ENCODE measurements at places on chromosomes 2 and 18. TPM values are rescaled to one million over a fixed set of nuclear protein-coding genes. Genes with fewer than 3 reads are reported as not detected.

DNA sequence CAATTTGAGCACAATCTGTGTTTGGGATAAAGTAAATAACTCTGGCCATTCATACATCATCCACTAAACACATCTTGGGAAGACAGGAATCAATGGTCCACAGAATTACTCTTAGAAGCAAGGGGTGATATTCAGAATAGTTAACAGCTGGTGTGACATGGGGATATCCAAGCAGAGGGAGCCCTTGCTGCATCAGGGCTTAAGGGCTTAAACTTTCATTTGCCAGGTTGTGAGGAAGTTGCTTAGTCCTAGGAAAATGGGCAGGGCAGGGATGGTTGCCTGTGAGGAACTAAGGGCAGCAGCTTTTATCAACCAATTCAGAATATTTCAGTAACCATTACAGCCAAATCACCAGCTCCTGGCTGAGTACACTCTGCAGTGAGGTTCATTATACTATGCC lies 2.0 kb upstream of the ITGA6 start:
- H3K27me3 ChIP-seq = no peaks in the 10 kb centered on the region
- no peak for DNase-seq
- H3K4me3 ChIP-seq = no peak overlapping the region

The PRPF40A gene
- 127 TPM for total RNA-seq

GRCh38 chr2:144133936-144134665 lies 385.8 kb downstream of the ZEB2 start:
- H3K27ac ChIP-seq = no peak overlapping the region
- no peaks in the 10 kb centered on the region for H3K36me3 ChIP-seq
- no peaks in the 10 kb centered on the region for H3K27me3 ChIP-seq
- H3K4me1 ChIP-seq = peaks cover 23% of the 10 kb centered on the region
- H3K4me3 ChIP-seq = no peak overlapping the region

The GDF7 gene
- total RNA-seq = 0.07 TPM

- no peak for DNase-seq
- H3K27ac ChIP-seq = no peak overlapping the region
- no peak overlapping the region for H3K4me3 ChIP-seq
- peaks cover 41% of the 10 kb centered on the region for H3K27me3 ChIP-seq
Observed at GRCh38 chr18:37524498-37525261, 40.9 kb downstream of the CELF4 start.

The C1QL2 gene
- not detected for total RNA-seq

The TMEM182 gene
- 6.8 TPM for total RNA-seq

DNA sequence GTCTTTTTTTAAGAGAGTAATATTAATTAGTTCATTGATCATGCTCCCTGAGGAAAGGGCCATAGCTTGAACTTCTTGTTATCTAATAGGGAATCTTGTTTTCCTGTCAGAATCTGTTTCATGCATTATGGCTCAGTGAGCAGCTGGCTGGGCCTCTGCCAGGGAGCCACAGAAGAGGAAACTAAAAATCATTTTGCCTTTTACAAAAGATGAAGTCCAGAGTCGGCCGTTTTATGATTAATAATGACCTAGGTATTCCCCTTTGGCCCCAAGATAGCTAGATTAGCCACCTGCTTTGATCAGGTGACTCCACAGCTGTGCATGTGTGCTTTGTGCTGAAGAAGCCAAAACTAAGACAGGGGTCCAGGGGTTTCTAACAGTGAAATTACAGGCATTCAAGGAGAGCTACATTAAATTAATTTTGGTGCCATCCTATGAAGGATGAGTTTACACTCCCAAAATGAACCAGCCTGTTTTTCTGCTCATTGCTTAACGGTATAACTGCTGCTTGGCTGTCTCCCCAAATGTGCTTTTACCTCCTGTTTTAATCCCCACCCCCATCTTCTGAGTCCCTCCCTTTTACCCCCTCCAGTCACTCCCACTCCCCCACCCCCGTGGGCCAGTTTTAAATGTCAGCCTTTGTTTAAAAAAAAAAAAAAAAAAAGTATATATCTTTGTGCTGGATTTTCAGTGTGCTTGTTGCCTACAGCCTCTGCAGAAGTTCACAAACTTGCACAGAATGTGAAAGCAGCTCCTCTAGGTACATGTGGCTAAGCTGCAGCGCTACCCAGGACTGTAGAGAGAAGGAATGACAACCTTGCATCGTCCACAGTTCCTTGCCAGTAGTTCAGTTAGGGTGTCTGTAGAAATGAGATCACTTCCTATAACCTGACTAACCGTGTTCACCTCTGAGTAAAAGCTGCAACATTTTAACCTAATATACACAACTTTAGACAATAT lies 93.1 kb downstream of the CABLES1 start:
- peaks cover 83% of the 10 kb centered on the region for H3K4me1 ChIP-seq
- peak; percentile 45 for DNase-seq
- H3K4me3 ChIP-seq = peak overlapping the region; percentile 73
- H3K36me3 ChIP-seq = peaks cover 20% of the 10 kb centered on the region
- no peaks in the 10 kb centered on the region for H3K27me3 ChIP-seq

GRCh38 chr2:174666845-174667244 lies 69.2 kb upstream of the WIPF1 start:
- H3K4me1 ChIP-seq = peaks cover 43% of the 10 kb centered on the region
- H3K36me3 ChIP-seq = peaks cover 1% of the 10 kb centered on the region
- H3K27ac ChIP-seq = no peak overlapping the region
- H3K27me3 ChIP-seq = no peaks in the 10 kb centered on the region

DNA sequence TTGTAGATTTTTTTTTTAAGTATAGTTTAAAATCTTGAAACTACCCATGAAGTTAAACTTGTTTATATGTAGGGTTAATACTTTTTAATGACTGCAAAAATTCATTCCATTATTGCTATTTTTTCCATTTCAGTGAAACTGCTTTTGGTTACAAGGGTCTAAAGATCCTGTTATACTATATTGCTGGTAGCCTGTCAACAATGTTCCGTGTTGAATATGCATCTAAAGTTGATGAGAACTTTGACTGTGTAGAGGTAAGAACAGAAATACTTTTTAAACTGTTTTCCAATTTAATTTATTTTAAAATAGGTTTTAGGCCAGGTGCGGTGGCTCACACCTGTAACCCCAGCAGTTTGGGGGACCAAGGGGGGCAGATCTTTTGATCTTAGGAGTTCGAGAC lies 30.5 kb downstream of the HAT1 start:
- H3K4me1 ChIP-seq = peaks cover 14% of the 10 kb centered on the region
- H3K27ac ChIP-seq = no peak overlapping the region
- no peak for DNase-seq
- peaks cover 10% of the 10 kb centered on the region for H3K36me3 ChIP-seq
- H3K4me3 ChIP-seq = no peak overlapping the region

DNA sequence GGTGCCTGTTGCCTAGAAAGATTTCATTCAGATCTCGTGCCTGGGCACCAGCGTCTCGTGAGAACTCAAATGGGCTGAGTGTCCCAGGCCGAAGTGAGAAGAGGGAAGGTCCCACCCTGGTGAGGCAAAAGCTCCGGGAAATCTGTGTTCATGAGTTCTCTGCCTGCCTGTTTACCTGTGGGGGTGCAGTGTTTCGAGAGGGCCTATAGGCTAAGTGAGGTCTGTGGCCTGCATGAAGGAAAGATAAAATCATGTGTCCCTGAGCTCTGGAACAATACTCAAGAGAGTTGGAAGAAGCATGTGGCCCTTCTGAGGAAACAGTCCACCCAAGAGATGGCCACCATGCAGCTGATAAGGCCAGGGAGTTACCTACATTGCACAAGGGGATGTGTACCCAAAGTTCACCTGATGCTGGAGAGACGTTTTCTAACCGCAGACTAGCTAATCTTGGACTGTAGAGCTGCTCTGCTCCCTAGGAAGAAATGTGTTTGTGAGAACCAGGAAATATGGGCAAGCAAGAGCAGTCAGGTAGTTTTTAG lies 63.5 kb upstream of the ST3GAL5 start:
- H3K4me3 ChIP-seq = no peak overlapping the region
- H3K36me3 ChIP-seq = peaks cover 3% of the 10 kb centered on the region
- no peak overlapping the region for H3K27ac ChIP-seq
- no peak for DNase-seq
- H3K27me3 ChIP-seq = no peaks in the 10 kb centered on the region

GRCh38 chr2:72819501-72819900 lies 6.3 kb downstream of the EXOC6B start:
- H3K27ac ChIP-seq = no peak overlapping the region
- H3K4me3 ChIP-seq = no peak overlapping the region
- DNase-seq = no peak
- H3K27me3 ChIP-seq = no peaks in the 10 kb centered on the region
- peaks cover 19% of the 10 kb centered on the region for H3K4me1 ChIP-seq
